ENCODE measurements at places on chromosomes 7 and 10.

GRCh38 chr7:145665499-145666258 lies 450.9 kb upstream of the CNTNAP2 start:
- DNase-seq: no peak

DNA sequence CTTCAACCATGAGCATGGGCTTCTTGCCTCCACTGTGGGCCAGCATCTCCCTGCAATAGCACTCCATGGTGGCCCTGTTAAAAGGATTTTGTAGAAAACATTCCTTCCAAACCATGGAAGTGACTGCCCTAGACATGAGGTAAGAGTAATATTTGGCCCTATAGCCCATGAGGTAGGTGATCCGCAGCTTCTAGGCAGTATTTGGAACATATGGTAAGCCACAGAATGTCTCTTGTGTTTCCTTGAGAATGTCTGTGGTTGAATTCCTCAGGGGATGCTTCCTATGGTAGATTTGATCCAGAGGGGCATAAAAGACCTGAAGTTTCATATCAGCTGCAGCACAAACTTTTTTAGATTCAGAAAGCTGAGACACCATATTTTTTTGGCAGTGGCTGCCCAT lies 54.9 kb downstream of the TMEM168 start:
- DNase-seq: no peak

DNA sequence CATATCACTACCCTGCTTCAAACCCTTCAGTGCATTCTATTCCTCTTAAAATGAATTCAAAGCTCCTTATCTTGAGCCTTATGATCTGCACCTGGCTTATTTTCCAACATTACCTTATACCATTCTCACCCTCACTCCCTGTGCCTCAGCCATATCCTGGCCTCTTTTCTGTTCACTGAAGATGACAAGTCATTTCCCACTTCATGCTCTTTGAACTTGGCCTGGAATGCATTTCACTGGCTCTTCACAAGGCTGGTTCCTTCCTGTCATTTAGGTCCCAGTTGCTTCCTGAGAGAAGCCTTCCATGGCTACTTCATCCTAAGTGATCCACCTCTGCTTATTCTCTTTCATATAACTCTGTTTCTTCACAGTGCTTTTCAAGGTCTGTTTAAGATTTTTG lies 3.2 kb upstream of the LIPF start:
- no peak for DNase-seq

- DNase-seq: no peak
These were observed 279.9 kb downstream of the NEBL start for GRCh38 chr10:20616918-20617810.

- no peak for DNase-seq
These were observed 124.1 kb downstream of the MAD1L1 start for GRCh38 chr7:2108501-2109250.

DNA sequence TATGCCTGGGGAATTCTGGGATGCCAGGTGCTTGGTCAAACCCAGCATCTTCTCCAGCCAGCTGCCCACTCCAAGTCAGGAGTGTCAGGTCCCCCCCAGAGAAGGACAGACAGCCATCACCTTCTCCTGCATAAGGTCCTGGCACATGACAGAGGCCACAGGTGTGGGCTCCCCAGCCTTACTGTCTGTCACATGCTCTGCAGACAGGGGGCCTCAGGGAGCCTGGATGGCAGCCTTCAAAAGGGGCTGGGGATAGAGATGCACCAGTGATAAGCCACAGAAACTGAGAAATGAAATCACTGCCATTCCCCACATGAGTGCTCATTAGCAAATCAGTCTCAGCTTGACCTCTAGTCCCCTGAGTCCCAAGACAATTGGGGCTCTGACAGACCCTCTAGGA lies 72.9 kb downstream of the PLXNA4 start:
- DNase-seq: no peak

Data from NCI-H146 (cell line).